ENCODE measurements at places on chromosomes 12 and 14. TPM values are rescaled to one million over a fixed set of nuclear protein-coding genes. Genes with fewer than 3 reads are reported as not detected.

The ZNF84 gene
- total RNA-seq = 22.7 TPM

The EXOC3L4 gene
- not detected for total RNA-seq

The DIO2 gene
- total RNA-seq = not detected

The CIROP gene
- total RNA-seq = not detected

The OXA1L gene
- 122 TPM for total RNA-seq

The KLRF1 gene
- 0.20 TPM for total RNA-seq

DNA sequence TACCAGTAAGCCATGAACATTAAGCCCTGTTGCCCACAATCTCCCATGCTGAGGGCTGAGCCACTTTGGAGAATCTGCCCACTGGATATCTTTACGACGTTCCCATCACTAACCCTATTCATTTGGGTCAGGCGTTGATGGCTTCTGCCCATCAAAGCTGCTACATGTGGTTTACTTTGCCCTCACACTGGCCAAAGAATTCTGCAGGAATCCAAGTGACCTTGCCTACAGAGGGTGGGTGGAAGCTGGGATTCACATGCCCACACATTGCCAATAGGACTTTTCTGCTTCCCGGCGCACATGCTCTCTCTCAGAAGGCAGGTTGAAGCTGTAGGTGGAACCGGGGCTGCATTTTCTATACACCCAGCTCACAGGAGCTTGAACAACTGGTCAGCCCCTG is 28.3 kb downstream of the OAS2 start:
- no peak for DNase-seq

DNA sequence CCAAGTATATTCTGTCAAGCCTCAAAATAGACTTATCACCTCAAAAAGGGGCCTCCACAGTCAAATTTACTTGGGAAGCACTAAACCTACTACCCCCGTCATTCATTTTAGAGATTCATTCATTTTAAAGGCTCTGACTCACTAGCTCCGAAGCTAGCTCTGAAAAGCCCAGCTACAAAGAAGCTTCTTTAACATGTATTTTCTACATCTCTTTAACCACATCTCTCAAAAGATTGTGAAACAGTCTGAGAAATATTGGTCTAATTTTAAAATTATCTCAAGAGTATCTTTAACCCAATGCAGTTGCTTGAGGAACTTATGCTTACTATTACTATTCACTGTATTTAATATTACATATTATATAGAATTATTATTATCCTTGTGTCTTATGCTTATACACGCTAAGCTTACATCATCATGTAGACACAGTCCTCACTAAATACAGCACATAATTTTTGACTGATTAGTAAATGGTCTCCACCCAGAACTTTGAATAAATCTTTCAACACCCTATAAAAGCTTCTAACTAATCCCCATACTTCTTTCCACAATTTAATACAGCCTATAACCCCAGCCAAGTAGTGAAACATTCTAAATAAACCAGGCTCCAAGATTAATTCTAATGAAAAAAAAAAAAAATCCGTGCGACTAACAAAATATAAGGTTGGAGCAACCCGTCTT is 7.8 kb downstream of the NT5DC3 start:
- no peak for DNase-seq

DNA sequence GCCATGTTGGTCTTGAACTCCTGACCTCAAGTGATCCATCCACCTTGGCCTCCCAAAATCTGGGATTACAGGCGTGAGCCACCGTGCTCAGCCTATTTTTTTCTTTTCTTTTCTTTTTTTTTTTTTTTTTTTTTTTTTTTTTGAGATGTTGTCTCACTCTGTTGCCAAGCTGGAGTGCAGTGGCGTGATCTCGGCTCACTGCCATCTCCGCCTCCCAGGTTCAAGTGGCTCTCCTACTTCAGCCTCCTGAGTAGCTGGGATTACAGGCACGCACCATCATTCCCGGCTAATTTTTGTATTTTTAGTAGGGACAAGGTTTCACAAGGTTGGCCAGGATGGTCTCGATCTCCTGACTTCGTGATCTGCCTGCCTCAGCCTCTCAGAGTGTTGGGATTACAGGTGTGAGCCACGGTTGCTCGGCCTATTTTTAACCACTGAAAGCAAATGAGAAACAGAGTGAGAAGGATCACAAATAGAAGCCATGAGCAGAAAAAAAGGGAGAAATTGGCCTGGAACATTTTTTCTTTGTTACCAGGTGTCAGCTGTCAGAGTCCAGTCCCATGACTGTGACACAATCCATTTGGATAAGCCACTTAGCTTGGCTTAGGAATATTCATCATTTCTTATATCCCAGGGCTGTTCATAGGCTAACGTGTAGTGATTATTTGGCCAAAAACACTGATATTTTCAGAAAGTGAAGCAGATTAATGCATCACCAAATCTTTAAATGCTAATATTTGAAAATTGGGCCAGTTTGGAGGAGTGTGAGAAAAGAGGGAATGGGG is 7.9 kb upstream of the NFKBIA start:
- DNase-seq = no peak

DNA sequence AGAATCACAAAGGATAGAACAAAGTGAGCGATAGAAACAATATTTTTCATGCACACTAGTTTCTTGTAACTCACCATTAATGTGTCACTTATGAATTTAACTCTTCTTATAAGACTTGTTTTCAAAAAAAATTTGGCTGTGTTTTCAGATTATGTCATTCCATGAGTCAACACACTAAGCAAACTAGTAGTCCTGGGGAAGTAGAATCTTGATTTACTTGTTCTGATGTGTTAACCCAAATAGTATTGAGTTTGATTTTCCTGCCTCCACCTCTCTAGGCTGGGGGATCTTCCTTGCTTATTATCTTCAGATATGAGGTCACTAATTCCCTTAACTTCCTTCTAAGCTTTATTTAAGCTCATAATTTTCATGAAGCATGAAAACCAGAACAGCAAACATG is 151.0 kb upstream of the SEL1L start:
- no peak for DNase-seq

DNA sequence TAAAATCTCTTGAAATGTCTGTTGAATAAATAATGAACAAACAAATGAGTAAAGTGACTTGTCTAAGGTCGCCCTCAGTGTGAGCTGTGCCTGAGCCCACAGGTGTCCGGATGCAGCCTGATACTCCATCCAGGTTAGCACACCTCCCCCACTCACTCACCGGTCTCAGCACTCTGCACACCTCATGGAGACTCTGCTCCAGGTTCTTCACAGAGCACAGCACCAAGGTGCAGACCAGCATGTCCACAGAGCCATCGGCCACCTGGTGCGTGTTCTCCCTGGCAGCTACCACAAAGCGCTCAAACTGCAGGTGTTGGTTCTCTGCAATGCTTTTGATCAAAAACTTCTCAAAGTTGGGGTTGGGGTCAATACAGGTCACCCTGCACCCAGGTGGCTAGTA is 4.1 kb upstream of the KRT7 start:
- no peak for DNase-seq

DNA sequence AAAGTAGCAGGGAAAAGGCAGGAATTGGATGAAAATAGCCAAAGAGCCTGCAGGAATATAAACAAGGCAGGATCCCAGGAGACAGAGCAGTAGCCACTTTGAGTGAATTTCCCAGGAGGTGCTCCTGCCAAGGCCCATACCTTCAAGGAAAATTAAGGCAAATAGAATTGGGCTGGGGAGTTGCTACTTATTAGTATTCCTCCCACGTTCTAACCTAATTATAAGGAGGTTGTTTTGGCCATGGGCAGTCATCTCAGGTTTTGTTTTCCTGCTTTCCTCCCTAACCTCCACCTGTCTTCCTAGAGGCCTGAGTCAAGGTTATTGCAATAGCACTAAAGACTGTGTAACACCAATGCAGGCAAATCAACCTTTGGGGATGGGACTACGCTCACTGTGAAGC is 73.1 kb downstream of the DAD1 start:
- no peak for DNase-seq

DNA sequence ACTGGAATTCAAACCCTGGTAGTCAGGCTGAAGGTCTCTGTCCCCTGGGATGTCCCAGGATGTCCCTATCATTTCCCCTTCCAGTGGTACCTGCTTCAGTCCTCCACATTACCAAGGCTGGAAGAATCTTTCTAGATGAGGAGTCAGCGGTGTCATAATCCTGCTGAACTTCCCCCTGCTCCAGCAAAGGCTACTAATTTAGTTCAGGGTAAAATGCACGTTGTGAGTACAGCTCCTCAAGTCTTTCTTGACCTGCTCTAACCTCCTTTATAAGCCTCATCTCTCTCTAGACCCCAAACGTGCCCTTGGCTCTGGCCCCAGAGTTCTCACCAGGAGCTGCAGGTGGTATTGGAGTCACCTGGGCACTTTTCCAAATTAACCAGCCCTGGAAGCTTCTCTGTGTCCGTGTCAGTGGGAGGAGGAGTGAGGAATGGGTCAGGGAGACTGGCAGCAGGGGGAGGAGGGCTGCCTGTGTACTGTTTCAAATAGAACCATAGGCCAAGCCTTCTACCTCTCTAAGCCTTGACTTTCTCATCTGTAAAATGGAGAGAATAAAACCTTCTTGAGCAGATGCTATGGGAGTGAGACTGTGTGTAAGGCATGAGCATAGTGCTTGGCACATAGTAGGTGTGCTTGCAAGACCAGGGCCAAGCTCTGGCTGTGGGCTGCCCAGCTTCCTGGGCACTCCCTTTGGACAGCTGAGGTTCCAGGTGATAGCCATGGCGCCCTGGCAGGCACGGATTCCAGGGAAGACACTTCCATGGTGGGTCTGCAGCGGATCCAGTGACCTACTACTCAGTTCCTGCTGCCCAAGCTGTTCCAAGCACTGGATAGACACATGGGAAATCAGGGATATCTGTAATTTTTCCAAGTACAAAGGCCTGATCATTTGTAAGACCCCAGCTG is 24.5 kb downstream of the ASB2 start:
- DNase-seq = no peak

DNA sequence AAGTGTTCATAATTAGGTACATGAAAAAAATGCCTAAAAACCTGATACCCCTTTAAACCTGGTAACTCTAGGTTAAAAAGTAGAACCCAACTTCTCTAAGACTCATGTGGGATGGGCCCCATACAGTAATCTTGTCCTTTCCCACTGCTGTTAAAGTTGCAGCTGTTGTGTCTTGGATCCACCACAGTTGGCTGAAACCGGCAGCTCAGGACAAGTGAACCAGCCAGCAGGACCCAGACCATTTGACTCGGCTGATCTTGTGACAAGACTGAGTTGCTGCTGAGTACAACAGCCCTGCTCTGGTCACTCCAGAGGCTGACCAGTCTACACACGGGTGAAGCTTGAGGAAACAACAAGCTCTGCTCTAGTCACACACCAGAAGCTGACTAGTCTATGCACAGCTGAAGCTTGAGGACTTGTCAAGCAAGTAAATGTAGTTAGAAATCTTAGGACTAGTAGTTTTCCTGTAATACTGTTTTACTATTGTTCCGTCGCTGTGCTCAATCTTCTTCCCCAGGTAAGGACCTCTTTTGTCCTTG is 60.6 kb downstream of the DHRS2 start:
- DNase-seq = no peak

DNA sequence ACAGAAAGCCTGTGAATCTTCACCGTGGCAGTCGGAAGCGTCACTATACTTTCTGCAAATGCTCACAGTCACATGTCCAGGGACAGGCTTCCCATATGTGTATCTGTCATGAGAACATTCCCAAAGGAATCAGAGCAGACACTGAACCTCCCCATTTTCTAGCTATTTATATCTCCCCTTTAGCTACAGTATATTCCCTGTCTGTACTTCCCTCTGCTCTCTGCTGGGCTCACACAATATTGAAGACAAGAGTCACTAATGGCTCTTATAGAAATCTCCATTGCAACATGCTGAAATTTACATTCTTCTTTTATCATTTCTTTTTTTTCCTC is 8.2 kb downstream of the A2M start:
- DNase-seq = no peak

- no peak for DNase-seq
Measured at GRCh38 chr12:93288626-93289025, 89.1 kb upstream of the NUDT4 start.

DNA sequence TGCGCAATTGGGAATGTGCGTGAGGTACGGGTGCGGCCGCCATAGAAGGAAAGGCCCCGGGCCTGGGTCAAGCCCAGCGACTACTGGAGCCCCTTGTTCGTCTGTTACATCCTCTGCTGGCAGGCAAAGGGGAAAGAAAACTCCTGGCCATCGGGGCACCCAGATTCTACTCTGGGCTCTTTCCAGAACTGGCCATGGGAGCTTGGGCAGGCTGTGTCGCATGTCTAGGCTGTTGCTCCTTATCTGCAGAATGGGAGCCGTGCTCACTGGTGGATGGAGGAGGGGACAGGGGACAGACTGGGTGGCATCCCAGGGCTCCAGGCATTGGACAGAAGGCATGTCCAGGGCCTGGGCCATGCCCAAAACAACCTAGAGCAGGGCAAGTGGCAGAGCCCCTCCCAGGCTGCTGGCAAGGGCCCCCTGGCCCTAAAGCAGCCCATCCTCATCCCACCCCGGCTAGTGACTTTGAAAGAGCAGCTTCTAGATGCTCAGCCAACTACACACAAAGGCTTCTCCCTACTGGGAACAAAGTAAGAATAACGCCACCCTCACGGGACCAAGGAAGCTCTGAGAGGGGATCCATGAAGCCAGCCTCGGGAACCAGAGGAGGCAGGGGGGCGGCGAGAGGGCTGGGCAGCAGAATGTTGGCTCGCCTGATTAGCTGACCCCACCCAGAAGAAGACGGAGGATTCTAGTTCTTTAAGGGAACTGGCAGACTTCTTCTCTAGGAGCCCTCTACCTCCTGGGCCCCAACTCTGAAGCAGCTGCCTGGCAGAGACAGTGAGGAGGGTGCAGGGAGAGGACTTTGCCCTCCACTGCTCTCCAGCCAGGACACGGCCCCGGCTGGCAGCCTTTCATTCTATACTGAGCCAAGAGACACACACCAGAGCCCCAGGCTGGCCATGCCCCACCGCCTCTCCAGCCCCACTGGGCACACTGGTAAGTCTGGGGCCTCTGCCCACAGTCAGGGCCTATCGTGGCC is 96.8 kb downstream of the SINHCAF start:
- DNase-seq = no peak

DNA sequence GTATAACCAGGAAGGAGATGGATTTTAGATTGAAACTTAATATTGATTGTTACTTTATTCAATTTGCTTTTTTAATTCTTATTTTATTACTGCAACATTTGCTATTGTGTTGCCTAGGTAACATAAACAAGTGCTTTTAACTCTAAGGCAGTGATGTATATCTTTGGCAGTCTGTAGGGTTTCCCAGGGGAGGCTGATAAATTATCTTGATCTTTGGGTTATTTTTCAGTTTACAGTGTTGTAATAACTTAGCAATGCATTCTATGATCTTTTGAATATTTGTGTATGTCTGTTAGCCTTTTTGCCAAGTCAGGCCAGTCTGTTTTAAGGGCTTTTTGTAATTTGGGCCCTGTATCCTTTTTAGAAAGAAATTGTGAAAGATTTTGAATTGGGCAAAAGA is 7.8 kb upstream of the DTD2 start:
- no peak for DNase-seq

- no peak for DNase-seq
Measured at GRCh38 chr14:61749867-61750266, 12.4 kb upstream of the SNAPC1 start.

- DNase-seq = no peak
Measured at GRCh38 chr12:31245822-31246469, 80.0 kb downstream of the SINHCAF start.

Measured in activated CD4-positive, alpha-beta T cell treated with anti-CD3 and anti-CD28 coated beads, Interleukin-2, amount 10 ng/mL, durations not matched to agents 7 days and 5 days (primary cell).